ENCODE measurements at places on chromosomes 11 and 22.
A peak's percentile ranks its signal among the peaks of the same experiment; 100 is the strongest.

GRCh38 chr11:72643547-72643946 lies 30.7 kb downstream of the PDE2A start:
- DNase-seq: no peak

GRCh38 chr11:44328138-44328660 lies 18.3 kb upstream of the ALX4 start:
- no peak for DNase-seq

DNA sequence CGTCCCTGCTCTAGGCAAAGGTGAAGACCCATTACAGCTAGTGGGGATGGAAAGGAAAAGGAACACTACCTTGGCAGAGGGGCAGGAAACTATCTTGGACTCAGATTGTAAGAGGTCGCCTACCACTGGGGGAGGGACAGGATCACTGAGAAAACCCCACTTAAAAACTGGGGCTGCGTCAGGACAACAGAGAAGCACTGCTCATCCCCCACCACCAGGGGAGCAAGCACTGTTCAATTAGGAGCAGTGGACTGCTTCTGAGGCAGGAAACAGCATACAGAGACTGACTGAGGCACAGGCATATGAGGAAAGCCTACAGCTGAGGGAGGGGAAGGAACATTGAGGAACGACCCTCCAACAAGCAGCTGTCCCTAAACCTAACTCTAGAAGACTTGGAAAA lies 20.8 kb upstream of the DLAT start:
- no peak for DNase-seq

GRCh38 chr11:73753938-73754337 lies 6.9 kb downstream of the RAB6A start:
- no peak for DNase-seq

GRCh38 chr11:115456019-115456418 lies 48.2 kb downstream of the CADM1 start:
- no peak for DNase-seq

GRCh38 chr11:109747839-109748238 lies 325.8 kb downstream of the C11orf87 start:
- DNase-seq: no peak

DNA sequence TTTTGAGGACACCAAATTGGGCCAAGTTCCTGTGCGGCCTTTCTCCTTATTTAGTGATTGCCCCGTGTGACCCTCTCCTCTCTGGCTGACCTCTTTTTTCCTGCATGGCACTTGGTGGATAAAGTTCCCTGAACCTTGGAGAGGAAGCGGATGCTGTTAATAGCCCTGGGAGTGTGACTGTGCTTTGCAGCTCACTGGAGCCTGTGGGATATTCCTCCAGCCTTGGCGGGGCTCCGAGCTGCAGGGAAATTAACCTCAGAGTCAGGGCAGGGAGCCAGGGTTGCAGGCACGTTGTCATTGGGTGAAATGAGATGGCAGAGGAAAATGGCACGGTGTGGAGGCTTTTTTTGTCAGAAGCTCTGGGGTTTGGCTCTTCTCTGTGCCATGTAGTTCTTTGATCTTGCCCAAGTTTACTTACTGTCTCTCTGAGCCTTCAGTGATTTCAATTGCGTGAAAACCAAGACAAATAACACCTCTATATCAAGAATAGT lies 965 bp downstream of the OR9Q1 start:
- DNase-seq: peak; percentile 74

GRCh38 chr11:19777039-19777376 lies 64.4 kb downstream of the NAV2 start:
- no peak for DNase-seq

DNA sequence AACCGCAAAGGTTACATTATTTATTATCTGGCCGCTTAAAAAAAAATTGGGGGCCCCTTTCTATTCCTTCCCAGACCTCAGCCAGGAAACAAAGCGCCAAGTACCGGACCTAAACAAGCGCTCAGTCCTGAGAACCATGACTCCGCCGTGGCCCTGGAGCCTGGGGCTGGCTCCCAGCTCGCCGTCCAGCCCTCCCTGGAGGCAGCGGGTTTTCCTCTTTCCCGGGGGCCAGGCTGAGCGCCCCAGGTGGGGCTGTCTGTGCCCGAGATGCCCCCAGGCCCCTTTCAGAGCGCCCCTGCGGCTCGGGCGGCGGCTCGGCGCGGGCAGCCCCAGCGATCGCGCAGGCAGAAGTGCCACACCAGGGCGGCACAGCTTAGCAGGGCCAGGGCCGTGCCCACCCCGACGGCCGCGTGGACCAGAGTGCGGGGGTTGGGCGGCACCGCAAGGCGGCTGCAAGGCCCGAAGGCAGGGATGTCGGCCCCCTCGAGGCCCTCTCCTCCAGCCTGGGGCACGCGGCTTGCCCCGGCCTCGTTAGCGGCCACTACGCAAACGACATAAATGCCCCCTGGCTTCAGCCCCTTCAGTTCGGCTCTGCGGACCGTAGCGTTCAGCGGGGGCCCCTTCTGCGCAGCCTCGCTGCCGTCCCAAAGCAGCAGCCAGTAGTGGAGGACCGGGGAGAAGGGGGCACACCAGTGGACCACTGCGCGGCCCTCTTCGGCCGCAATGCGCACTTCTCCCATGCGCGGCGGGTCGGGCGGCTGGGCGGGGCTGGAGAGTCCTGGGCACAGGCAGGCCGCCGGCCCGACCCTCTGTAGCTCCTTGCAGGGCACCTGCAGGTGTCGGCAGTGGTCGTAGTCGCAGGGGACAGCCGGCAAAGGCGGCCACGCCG lies 1.6 kb downstream of the LRRN4CL start:
- no peak for DNase-seq

DNA sequence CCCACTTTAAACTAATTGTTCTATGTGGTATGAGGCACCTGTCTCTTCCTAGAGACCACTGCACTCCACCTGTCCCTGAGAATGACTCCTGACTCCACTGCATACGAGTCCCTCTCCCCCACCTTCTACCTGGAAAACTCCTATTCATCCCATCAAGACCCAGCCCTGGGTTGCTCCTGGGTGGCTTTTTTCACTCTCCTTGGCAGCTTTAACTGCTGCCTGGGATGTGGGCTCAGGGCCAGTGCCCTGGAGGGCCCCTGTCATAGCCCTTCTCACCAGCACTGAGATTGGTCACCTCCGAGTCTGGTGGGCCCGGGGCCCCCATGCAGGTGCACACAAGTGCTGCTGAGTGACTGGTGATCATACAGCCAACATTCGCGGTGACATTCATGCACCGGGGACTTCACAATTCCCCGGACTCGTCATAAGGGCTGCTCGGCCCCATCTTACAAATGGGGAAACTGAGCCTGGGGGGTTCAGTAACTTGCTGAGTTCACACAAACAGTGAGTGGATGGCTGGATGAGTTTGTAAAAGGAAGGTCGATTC lies 25.9 kb upstream of the TOLLIP start:
- no peak for DNase-seq

DNA sequence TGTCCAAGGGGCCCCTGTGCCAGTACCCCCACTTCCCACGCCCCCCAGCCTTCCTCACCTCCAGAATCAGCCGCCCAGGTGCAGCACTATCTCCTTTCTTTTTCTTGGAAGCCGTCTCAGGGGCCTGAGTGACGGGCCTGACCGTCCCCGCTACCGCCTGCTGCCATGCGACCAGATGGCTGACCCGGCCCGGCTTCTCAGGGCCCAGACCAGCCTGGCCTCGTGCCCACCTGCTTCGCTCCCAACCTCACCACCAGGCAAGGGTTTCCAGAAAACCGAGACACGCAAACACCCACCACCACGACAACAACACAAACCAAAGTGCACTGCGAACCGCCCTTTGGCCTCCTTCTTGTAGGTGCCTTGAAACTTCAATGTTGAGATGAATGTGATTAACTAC lies 39.1 kb downstream of the MACROD1 start:
- DNase-seq: no peak

DNA sequence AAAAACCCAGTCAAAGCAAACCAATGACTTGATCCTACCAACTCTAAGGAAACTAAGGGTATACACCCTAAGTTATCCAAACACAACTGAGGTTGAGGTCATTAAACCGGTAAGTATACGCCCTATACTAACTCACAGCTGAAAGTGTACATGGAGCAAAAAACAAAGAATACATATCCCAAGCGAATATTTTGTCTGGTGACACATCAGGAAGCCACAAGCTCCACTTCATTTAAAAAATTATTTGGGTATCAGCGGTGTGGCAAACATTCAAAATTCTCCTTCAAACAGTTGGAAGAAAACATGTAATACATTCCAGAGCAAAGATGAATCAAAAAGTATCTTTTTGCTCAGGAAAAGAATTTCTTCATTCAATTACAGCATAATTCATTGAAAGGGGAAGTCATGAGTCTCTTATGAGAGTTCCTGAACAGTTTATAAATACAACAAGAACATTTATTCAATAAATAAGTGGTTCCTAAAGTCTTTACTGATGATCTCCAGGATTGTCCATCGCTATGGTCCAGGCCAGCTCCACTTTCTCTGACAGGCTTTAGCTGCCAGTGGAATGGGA lies 4.5 kb upstream of the JAML start:
- no peak for DNase-seq

GRCh38 chr11:77079666-77080065 lies 12.9 kb downstream of the CAPN5 start:
- DNase-seq: no peak

DNA sequence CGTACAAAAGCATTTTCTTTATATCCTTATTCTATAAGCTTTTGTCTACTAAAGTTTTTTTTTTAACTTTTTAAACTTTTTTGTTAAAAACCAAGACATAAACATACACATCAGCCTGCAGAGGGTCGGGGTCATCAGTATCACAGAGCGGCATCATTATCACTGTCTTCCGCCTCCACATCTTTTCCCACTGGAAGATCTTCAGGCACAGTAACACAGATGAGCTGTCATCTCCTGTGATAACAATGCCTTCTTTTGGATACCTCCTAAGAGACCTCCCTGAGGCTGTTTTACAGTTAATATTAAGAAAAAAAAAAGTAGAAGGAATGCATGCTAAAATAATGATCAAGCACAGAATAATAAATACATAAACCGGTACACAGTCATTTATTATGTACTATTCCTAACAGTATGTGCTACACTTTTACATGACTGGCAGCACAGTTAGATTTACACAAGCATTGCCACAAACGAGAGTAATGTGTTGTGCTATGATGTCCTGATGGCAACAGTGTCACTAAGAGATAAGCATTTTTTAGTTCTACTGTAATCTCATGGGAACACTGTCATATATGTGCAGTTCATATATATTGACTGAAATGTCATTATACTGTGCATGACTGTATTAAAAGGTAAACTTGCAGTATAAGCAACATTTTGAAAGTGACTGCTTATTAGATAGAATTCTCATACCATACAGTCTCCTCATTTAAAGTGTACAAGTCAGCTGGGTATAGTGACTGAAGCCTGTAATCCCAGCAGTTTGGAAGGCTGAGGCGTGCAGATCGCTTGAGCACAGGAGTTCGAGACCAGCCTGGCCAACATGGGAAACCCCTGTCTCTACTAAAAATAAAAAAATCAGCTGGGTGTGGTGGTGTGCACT lies 58.6 kb downstream of the KDM2A start:
- DNase-seq: no peak

GRCh38 chr11:96316869-96317268 lies 26.1 kb downstream of the MAML2 start:
- no peak for DNase-seq

- DNase-seq: no peak
Observed at GRCh38 chr11:104279587-104279986, 115.6 kb upstream of the PDGFD start.

DNA sequence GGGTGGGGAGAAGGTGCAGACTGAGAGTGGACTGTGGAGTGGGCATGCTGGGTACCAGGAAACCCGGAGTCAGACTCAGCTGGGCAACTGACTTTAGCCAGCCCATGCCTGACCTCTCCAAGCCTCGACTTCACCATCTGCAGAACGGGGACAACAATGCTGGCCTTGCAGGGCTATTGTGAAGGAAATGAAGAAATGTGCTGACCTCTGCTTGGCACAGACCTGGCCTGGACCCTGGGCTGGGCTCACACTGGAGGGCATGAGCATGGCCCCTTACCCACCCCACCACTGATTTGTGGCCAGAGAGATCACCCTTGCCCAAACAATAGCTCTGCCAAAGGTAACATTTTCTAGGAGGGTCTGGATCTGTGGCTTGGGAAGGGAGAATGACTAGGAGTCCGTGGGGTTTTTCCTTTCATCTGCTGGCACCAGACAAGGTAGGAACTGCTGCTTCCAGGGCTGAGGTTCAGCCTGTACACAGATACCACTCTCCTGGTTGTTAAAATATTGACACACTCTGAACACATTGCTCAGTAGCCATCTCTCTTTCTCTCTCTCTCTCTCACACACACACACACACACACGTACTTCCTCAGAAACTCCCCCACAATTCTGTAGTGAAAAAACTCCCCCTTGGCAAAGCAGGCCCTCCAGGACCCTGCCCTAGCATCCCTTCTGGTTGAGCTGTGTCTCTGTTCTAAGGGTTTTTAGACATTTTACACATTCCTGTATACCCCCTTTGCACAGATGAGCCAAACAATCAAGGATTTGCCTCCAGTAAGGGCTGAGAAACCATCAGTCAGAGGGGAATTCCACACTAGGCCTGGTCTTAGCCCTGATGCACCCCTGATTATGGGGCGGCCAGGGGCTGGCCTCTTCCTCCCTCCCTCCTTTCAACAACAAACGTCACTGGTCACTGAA lies 1.0 kb downstream of the MOGAT2 start:
- peak; percentile 17 for DNase-seq

- no peak for DNase-seq
Observed at GRCh38 chr22:47281126-47282106, 519.0 kb downstream of the TBC1D22A start.

- no peak for DNase-seq
Observed at GRCh38 chr11:130600616-130601015, 152.2 kb downstream of the ADAMTS15 start.

DNA sequence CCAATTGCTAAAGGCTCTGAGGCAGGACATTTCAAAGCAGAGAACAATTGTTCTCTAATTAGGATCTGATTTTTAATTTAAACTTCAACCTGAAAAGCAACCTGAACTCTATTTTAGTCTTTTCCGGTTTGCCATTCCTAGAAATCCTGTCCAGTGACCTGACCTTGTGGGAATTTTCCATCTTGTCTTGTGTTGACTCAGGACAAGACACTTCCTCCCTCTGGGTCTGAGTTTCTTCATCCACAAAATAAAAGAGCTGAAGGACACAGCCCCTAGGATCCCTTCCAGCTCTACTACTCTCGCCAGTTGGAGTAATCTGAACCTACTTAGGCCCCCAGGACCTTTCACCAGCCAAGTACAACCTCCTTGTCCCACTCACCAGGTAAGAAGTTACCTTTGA lies 66.5 kb upstream of the POU2AF1 start:
- no peak for DNase-seq

- DNase-seq: no peak
Observed at GRCh38 chr22:38267086-38267485, 5.7 kb downstream of the TMEM184B start.

GRCh38 chr22:47123827-47124442 lies 361.5 kb downstream of the TBC1D22A start:
- no peak for DNase-seq

GRCh38 chr11:77130763-77131513 lies 2.9 kb downstream of the MYO7A start:
- no peak for DNase-seq

GRCh38 chr11:64793271-64794160 lies 9.5 kb downstream of the MAP4K2 start:
- no peak for DNase-seq

DNA sequence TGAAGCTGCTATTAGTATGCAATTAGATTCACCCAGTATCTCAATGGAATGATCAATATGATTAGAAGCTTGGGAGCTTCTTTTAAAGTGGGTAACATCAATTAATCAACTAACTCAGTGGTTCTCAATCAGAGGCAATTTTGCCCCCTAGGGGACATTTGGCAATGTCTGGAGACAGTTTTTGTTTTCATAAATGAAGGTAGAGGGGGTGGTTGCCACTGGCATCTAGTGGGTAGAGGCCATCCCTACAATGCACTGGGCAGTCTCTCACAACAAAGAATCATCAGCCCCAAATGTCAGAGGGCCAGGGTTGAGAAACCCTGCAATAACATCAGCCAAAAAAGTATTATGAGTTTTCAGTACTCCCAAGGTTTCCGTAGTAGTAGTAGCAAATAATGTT lies 5.9 kb upstream of the AMOTL1 start:
- DNase-seq: no peak
